NCI-H1092 (cell line): ENCODE measurements at places on chromosomes 7 and 10.

DNA sequence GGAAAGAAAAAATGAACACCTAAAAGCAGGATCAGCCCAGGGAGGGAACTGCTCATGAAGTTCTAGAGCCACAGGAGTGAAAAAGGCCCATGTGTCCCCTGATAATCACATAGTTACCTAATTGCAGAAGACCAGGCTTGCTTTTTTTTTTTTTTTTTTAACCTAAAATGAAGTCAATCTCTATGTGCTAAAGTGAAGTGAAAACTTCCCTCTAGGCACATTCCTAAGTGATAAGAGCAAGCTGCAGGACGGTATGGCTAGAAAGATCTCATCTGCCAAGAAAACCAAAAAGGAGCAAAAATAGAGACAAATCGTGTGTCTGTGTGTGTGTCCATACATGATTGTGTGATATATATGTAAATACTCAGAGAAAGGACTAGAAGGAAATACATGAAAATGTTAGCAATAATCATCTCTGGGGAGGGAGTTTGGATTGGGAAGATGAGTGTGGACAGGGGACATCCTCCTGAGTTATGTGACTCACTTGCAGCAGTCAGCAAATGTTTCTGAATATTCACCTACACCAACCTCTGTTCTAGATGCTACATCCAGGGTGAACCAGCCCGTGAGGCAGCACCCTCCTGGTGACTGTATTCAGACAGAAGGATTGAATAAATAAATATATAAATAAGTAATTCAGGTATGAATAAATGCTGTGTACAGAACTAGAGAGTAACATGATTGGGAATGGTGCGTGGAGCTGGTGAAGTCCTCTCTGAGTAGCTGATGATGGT, 76.4 kb downstream of the C10orf90 start:
- no peak for DNase-seq

- DNase-seq = no peak
Measured at GRCh38 chr10:43203448-43204041, 63.3 kb downstream of the RASGEF1A start.

DNA sequence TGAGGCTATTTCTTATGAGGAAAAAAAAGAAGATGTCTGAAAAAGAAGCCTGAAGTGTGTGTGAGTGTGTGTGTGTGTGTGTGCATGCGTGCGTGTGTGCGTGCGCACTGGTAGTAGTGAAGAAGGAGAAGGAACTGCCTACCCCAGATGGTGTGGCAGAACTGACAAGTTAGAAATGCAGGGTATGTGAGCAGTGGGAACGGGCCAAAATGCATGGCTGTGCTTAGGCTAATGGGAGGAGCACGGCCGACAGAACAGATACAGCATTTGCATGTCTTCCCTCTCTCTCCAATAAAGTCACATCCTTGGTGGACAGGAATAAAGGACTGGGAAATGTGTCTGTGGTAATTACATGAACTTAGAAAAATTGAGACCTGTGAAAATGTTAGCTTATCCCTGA, 94.3 kb downstream of the IDE start:
- no peak for DNase-seq

DNA sequence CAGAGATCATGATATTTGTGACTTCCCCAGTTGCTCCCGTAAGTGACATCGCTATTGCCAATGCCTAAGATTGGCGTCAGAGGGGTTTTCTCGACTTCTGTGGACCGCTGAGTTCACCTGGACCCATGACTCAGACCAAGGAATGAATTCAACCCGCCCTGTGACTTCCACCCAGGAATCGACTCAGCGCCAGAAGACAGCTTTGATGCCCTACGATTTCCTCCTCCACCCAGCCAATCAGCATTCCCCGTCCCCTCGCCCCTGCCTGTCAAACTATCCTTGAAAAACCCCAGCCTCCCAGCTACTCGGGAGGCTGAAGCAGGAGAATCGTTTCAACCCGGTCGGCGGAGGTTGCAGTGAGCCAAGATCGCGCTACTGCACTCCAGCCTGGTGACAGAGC, 58.3 kb downstream of the MICALL2 start:
- DNase-seq = no peak

- peak; percentile 23 for DNase-seq
Measured at GRCh38 chr10:71608819-71609768, 110.5 kb downstream of the C10orf105 start.

GRCh38 chr10:43123361-43124093, 14.7 kb upstream of the CSGALNACT2 start:
- DNase-seq = no peak

GRCh38 chr7:147911201-147911601, 679.4 kb upstream of the C7orf33 start:
- no peak for DNase-seq

DNA sequence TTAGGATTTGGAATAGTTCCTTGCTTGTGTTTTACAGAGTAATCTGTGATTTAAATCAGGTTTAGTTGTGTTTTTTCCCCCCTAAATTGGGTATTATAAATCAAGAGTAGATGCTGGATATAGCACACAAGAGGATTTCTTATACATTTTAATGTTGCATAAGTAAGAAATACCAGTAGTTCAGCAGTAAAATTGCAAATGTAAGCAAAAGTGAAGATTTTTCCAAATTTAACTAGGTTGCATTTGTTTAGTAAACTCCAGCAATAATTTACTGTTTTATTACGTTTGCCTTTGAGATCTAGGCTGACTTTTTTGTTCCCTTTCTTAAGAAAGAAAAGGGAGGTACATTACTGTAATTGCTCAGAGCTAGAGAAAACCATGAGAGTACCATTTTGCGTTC, 207.3 kb downstream of the LRMDA start:
- no peak for DNase-seq

DNA sequence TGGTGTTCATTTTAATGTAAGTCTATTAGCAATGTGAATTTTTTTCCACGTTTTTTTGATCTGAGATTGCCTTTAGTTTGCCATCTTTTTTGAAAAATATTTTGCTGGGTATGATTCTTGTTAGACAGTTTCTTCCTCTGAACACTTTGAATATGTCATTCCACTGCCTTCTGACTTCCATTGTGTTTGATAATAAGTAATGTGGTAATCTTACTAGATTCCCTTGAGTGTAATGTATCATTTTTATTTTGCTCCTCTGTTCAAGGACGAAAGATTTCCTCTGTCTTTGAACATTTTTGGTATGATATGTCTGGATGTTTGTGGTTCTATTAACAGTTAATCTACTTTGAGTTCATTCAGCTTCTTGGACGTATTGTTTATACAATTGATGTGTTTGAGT, 371.4 kb downstream of the SUGCT start:
- DNase-seq = no peak

DNA sequence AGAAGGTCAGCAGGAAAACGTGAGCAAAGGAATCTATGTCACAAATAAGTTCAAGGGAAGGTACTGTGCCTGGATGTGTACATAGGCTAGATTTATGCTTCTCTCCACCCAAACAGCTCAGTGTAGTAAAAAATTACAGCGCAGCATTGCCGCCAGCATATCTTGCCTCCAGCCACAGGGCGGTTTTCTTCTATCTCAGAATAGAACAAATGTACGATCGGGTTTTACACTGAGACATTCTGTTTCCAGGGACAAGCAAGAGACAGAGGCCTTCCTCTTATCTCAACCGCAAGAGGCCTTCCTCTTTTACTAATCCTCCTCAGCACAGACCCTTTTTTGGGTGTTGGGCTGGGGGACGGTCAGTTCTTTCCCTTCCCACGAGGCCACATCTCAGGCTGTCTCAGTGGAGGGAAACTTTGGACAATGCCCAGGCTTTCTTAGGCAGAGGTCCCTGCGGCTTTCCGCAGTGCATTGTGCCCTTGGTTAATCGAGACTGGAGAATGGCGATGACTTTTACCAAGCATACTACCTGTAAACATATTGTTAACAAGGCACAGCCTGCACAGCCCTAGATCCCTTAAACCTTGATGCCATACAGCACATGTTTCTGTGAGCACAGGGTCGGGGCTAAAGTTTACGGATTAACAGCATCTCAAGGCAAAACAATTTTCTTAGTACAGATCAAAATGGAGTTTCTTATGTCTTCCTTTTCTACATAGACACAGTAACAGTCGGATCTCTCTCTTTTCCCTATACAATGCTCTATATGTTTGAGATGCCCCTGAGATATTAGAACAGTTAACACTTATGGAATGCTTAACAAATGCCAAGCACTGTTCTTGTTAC, 11.6 kb upstream of the ABHD11 start:
- DNase-seq = no peak

DNA sequence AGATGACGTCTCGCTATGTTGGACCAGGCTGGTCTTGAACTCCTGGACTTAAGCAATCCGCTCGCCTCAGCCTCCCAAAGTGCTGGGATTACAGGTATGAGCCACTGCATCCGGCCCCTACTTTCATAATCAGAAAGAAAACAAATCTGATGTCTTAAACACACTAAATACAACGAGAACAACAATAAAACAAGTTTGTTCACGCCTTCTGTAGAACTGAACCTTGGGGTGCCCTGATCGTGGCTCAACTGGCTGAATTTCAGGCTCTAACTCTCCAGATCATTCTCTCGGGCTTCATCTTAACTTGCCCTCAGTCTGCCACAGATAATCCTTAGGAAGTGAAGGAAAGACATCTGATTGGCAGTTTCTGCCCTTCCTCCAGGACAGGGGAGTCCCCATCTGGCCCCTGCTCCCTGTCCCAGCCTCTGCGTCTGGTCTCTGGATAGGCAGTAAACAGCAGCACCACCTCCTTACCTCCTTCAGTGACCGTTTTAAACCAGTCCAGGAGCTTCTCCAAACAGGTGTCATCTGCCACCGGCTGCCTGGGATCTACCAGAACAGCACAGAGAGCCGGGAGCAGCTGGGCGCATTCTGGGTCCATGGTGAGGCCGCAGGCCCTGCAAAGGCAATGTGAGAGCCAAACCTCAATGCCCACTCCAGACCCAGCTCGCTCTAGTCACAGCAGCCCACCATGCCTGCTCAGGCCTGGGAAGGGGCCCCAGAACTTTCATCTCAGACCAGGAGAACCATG, 1.3 kb downstream of the BRAT1 start:
- no peak for DNase-seq

DNA sequence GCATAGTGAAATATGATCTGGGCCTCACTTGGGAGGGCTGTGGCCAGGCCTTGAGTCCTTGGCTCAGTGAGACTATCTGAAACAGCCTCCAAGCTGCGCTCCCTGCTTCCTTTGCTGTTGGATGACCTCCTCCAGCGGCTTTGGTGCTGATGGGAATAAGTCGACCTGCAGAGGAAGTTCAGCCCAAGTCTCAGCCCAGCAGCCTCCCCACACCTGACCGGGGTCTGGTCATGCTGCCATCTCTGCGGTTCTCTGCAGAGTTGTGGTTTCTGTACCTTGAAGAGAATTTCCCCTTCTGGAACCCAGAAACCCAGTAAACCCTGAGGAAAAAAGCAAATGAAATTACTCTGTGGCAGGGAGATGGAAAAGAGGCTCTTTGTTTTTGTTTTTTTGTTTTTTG, 4.6 kb upstream of the RBAK start:
- no peak for DNase-seq

- DNase-seq = no peak
Measured at GRCh38 chr10:31384589-31384949, 65.6 kb downstream of the ZEB1 start.

- no peak for DNase-seq
Measured at GRCh38 chr7:105210721-105211205, 178.0 kb downstream of the SRPK2 start.

DNA sequence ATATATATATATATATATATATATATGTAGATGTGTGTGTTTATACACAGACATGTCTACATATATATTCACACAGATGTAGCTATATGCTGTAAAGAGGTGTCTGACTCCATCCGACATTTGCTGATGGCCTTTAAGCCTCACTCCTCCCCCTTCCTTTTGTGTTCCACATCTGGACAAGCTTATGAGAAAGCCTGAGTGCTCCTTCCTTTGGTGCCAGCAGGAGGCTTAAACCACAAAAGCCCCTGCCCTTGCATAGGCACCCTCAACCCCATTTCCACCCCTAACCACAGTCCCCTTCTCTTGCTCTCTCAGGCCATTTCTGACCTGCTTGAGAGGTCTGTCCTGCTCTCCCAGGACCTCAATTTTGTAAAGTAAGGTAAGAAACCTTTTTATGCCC, 98.7 kb downstream of the SVOPL start:
- DNase-seq = no peak

- no peak for DNase-seq
Measured at GRCh38 chr7:105132835-105133234, 118.8 kb downstream of the KMT2E start.

GRCh38 chr10:70880077-70880534, 8.3 kb downstream of the PCBD1 start:
- peak; percentile 34 for DNase-seq

- DNase-seq = no peak
Measured at GRCh38 chr7:137974766-137975165, 27.1 kb downstream of the CREB3L2 start.

DNA sequence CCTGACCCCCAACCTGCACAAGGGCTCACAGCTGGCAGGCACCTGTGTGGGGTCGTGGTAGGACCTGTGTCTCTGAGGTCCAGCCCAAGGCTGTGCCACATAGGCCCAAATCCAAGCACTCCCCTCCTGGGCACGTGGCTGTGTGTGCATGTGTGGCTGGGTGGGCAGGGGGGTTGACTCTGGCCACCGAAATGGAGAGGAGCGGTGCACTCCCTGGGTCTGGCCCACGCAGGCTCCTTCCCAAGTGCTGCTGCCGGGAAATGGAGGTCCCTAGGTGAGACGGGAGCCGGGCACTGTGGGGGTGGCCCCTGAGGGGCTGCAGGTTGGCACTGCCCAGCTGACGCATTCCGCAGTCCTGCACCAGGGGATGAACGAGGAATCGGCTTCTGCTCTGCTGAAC, 528.1 kb downstream of the DNAJB6 start:
- no peak for DNase-seq

DNA sequence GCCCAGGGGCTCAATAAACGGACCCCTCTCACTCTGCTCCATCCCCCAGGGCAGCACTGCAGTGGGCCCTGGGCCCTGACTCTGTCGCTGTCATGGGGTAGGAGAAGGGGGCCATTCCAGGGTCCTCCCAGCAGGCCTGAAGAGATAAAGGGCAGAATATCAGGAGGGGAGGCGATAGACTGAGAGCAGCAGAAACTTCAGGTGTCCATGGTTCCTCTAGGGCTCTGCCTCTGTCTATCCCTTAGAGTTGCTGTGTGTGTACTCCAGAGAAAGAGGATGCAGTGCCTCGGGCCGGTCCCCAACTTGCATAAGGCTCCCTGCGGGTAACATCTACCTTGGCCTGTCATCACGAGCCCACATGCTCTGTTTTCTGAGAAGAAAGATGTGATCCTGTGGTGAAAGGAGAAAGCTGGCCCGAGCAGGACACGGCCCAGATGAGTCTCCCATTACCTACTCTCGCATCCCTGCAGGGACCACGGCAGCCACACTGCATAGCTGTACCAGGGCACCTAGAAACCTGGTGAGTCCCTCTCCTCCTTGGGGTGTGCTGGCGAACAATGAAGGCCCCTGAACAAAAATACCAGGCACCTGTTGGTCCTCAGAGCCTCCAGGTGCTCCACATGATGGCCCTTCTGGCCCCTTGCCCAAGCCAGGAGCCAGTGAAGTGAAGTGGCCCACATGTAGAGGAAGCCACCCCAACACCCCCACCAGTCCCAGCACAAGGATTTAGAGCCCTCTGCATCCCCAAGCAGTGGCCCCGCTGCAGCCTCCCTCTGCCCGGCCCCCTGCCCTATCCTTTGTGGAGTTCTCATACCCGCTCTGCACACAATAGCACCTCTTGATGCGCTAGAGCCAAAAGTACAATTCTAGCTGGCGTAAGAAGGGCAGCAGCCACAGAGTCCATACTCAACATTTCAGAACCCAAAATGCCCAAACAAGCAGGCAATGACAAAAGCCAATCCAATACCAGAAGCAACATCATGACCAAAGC, 106.8 kb downstream of the ARHGAP22 start:
- DNase-seq = no peak
